Testis (tissue), 5 donors: ENCODE measurements at places on chromosomes 7 and 10.
A peak's percentile ranks its signal among the peaks of the same experiment; 100 is the strongest.

DNA sequence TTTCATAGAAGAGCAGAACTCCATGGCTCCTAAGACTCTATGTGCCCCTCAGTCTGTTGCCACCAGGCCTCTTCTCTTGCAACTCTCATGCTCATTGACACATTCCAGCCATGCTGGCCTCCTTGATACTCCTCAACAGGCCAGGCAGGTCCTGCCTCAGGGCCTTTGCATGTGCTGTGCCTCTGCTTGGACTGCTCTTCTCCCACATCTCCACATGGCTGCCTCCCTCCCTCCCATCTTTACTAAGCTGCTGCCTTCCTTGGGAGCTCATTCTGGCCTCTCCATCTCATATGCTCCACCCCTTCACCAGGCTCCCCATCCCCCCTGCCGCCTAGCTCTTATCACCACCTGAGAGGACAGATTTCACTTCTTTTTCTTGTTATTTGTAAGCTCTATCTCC, 103.8 kb upstream of the GPR26 start:
- H3K4me3 ChIP-seq, result no peak overlapping the region
- H3K36me3 ChIP-seq, result no peaks in the 10 kb centered on the region
- no peaks in the 10 kb centered on the region for H3K4me1 ChIP-seq
- H3K27me3 ChIP-seq, result no peaks in the 10 kb centered on the region

DNA sequence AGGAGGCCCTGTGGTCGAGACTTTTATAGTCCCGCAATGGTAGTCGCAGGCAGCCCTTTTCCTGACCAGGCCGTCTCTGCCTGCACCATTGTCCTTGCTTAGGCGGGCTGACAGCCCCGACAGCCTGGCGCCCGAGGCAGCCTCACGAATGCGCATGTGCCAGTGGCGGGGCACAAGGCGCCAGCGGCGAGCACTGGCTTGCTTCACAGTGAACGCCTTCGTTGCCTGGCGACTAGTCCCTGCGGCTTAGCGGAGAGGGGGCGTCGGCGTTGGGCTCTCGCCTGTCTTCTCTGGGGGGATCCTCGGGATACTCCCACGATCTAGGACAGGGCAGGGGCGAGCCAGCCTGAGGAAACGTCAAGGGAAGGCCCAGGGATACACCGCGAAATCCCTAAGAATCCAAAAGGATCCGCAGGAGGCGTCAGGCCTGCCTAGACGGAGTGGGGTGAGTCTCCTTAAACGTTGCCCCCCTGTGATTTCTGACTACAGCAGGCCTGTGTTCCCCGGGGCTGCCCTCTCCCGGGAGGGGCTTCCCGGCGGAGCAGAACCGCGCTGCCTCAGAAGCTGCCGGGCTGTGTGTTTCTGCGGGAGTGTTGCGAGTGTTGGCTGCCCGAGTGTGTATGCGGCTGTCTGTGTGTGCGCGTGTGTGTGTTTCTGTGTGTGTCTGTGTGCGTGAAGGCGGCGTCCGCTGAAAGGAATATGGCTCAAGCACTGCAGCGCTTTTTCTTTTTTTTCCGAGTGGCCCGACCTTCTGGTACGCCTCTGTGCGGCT, 20.5 kb upstream of the ZNF273 start:
- H3K4me1 ChIP-seq, result peaks cover 3% of the 10 kb centered on the region
- DNase-seq, result peak; percentile 75
- H3K27me3 ChIP-seq, result no peaks in the 10 kb centered on the region
- H3K4me3 ChIP-seq, result peak overlapping the region; percentile 56
- H3K27ac ChIP-seq, result no peak overlapping the region

GRCh38 chr7:127761196-127761595, 109.2 kb downstream of the SND1 start:
- no peak overlapping the region for H3K4me3 ChIP-seq
- H3K27ac ChIP-seq, result no peak overlapping the region
- H3K36me3 ChIP-seq, result no peaks in the 10 kb centered on the region
- no peak for DNase-seq

GRCh38 chr7:135341049-135341448, 107.4 kb downstream of the STRA8 start:
- no peaks in the 10 kb centered on the region for H3K27me3 ChIP-seq
- H3K27ac ChIP-seq, result no peak overlapping the region
- no peaks in the 10 kb centered on the region for H3K36me3 ChIP-seq
- no peak overlapping the region for H3K4me3 ChIP-seq
- H3K4me1 ChIP-seq, result no peaks in the 10 kb centered on the region
- DNase-seq, result no peak

DNA sequence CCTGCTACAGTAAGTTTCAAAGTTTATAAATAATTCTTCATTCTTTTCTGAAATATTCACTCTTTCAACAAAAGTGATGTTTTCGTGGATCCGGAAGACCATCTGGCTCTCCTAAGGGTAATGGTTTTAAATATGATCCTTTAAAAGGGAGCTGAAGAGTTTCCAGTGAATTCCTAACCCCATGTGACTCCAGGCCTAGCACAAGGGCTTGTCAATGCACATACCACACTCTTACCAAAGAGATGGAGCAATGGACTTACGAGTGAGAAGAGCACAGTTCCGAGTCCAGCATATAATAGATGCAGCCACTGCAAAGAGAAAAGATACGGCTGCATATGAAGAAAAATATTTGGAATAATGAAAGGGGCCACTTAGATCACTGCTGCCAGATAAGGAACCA, 32.1 kb upstream of the GATAD1 start:
- no peak overlapping the region for H3K27ac ChIP-seq
- H3K4me3 ChIP-seq, result no peak overlapping the region
- H3K4me1 ChIP-seq, result no peaks in the 10 kb centered on the region
- no peak for DNase-seq

DNA sequence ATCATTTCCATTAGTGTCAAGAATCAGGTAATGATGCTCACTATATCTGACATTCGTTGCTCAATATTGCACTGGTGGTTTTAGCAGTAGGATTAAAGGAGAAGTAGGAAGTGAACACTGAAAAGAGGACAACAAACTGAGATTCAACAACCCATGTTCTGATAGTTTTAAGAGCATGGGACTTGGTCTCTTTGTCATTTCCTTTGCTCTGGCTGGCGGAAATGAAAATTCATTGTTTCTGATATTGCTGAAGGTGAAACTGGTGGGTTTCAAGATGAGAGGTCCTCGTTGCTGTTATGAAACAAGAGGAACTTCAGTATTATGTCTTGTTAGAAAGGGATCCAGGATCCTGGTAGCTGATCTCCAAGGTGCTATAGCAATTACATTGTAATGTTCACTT, 129.0 kb downstream of the DNAH11 start:
- no peaks in the 10 kb centered on the region for H3K36me3 ChIP-seq
- DNase-seq, result no peak
- no peaks in the 10 kb centered on the region for H3K4me1 ChIP-seq
- H3K27ac ChIP-seq, result no peak overlapping the region

- H3K27ac ChIP-seq, result no peak overlapping the region
- H3K4me1 ChIP-seq, result peaks cover 8% of the 10 kb centered on the region
- DNase-seq, result no peak
- no peak overlapping the region for H3K4me3 ChIP-seq
- H3K27me3 ChIP-seq, result no peaks in the 10 kb centered on the region
- no peaks in the 10 kb centered on the region for H3K36me3 ChIP-seq
Observed at GRCh38 chr7:73839743-73840714, 2.3 kb downstream of the METTL27 start.

DNA sequence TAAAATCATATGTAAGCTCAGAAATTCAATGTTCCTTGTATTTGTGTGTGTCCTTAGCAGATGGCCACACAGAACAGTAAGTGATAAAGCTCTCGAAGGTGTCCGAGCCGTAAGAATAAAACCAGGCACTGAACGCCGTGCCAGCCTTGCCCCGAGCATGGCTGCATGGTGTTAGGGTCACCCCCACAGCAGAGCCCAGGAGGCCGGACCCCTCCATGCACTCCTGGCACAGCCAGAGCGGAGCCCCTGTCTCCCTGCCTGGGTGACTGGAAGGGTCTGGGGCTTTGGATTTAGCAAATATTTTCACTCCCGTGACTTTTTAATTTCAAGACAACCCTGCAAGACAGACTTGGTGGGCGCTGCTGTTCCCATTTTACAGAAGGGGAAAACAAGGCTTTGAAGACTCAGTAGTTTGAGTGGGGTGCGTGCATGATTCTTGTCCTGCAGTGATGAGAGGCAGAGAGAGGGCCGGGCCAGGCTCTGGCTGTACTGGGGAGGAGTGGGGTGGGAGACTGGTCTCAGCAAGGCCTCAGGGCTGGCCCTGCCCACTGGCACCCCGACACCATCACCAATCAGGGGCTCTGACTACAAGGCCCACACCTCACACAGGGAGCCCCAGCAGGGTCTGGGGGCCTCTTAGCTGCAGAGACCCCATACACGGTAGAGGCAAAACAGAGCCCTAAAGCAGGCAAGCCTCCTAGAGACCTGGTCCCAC, 39.4 kb downstream of the VIPR2 start:
- no peaks in the 10 kb centered on the region for H3K36me3 ChIP-seq
- peaks cover 3% of the 10 kb centered on the region for H3K4me1 ChIP-seq
- no peak overlapping the region for H3K4me3 ChIP-seq
- DNase-seq, result no peak
- no peak overlapping the region for H3K27ac ChIP-seq
- no peaks in the 10 kb centered on the region for H3K27me3 ChIP-seq

DNA sequence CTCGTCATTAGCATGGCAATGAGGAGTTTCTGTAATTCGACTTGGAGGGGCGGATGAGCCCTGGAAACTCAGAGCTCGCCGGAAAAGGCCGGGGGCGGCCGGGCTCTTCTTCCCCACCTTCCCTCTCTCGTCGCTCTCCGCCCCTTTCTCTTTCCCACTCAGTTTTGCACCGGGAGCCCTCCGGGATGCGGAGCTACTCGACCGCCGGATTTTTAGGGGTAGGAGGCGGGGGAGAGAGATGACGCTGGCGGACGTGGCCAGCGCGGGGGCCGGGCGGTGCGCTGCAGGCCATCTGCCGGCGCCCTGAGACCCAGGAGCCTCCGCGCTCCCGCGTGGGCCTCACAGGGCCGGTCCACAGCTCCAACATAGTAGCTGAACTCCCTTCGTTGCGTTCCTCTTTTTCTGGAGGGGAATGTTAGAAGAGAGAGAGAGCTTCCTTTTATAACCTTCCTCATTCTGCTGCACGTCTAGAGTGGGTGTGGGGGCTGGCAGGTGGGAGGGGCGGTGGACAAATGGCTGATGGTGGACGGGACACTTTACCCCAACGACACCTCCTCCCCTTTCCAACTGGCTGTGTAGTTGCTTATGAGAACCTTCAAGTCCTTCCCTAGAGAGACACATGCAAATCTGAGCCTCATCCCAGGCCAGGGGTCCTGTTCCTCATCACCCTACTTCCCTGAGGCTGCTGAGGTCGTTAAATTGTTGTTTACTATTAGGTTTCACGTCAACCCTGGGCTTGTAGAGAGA, 1.1 kb upstream of the HOXA1 start:
- DNase-seq, result no peak
- H3K27me3 ChIP-seq, result no peaks in the 10 kb centered on the region
- H3K27ac ChIP-seq, result no peak overlapping the region
- no peaks in the 10 kb centered on the region for H3K36me3 ChIP-seq
- H3K4me1 ChIP-seq, result no peaks in the 10 kb centered on the region
- peak overlapping the region; percentile 62 for H3K4me3 ChIP-seq

- H3K27me3 ChIP-seq, result no peaks in the 10 kb centered on the region
- no peak for DNase-seq
- no peak overlapping the region for H3K4me3 ChIP-seq
- no peaks in the 10 kb centered on the region for H3K4me1 ChIP-seq
- no peaks in the 10 kb centered on the region for H3K36me3 ChIP-seq
- no peak overlapping the region for H3K27ac ChIP-seq
Observed at GRCh38 chr7:54129035-54129434, 413.1 kb upstream of the VSTM2A start.

DNA sequence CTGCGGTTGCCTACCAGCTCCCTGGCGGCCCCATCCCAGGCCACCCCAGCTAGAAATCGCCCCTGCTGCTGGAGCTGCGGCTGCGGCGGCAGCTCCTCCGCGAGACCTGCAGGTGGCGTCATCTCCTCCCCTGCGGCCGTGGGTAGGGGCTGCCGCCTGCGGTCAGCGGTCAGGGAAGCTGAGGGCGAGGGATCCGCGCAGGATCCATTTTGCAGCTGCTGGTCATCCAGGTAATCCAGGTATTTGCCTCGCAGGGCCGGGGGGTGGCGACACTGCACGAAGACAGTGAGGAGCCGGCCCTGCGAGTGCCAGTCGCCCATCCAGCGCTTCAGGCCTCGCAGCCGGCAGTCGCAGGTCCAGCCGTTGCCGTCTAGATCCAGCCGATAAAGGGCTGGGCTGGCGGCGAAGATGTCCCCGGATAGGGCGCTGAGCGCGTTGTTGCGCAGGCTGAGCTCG, 1.5 kb downstream of the TRIL start:
- no peaks in the 10 kb centered on the region for H3K36me3 ChIP-seq
- H3K27me3 ChIP-seq, result no peaks in the 10 kb centered on the region
- peak; percentile 52 for DNase-seq
- peaks cover 7% of the 10 kb centered on the region for H3K4me1 ChIP-seq
- peak overlapping the region; percentile 51 for H3K4me3 ChIP-seq
- H3K27ac ChIP-seq, result no peak overlapping the region

DNA sequence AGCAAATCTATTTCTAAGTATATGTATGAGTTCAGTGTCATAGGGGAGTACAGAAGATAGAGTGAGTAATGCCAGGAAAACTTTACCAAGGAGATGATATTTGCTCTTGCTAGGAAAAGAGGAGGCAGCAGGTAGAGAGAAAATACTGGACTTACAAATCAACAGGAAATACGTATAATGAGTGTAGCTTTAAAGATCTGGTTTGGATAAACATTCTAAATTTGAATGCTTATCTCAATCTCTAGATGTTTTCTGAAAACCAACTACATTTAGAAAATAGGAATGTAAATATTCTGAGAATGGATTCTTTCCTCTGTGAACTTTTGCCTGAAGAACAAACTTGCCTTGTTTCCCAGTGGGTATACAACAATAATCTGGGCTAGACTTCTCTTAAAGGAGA, 46.9 kb upstream of the GNAI1 start:
- DNase-seq, result no peak
- H3K36me3 ChIP-seq, result no peaks in the 10 kb centered on the region
- no peak overlapping the region for H3K27ac ChIP-seq
- H3K4me3 ChIP-seq, result no peak overlapping the region
- H3K4me1 ChIP-seq, result no peaks in the 10 kb centered on the region

DNA sequence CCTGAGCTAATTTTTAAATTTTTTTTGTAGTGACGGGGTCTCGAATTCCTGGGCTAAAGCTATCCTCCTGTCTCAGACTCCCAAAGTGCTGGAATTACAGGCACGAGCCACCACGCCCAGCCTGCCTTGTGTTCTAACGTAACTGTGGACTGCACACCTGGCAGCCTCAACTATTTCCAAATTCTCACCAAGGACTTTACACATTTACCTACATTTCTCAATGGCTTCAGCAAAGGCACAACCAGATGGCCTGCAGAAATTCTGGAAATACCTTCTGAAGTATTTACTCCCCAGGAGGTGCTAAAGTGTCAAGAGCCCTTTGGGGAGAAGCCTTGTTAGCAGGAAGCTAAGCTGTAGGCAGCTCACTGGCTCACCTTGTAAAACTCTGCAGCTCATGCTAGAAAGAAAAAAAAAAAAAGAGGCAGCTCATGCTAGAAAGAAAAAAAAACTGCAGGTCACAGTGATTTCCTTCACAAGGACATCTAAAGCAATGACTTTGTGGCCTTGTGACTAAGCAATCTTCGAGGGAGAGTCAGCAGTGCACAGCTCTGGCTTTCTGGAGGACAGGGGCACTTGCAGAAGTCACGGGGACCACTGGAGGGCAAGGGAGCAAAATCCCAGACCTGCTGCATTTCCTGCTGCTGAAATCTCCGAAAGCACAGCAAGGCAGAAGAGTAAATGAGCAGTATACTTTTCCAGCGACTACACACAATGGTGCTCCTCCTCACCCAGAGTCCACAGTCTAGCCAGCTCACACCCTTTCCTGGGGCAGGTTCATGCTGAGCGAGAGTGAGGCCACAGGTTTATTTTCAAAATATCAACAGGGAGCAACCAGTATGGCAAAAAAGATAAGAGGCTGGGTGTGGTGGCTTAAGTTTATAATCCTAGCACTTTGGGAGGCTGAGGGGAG, 40.4 kb downstream of the BAIAP2L1 start:
- DNase-seq, result no peak
- no peaks in the 10 kb centered on the region for H3K36me3 ChIP-seq
- no peaks in the 10 kb centered on the region for H3K27me3 ChIP-seq
- H3K27ac ChIP-seq, result no peak overlapping the region
